Left lung (tissue), 14 donors: ENCODE measurements at places on chromosomes 5 and 9. TPM values are rescaled to one million over a fixed set of nuclear protein-coding genes. Genes with fewer than 3 reads are reported as not detected.

GRCh38 chr9:128809831-128810230 is 8.5 kb upstream of the ENDOG start:
- no peak overlapping the region for H3K4me3 ChIP-seq
- H3K4me1 ChIP-seq, result no peaks in the 10 kb centered on the region
- DNase-seq, result no peak
- no peak overlapping the region for H3K27ac ChIP-seq
- H3K36me3 ChIP-seq, result peaks cover 51% of the 10 kb centered on the region
- no peaks in the 10 kb centered on the region for H3K27me3 ChIP-seq

Gene RNF180
- polyA plus RNA-seq, result 11.5 TPM

Gene DND1
- 1.1 TPM for polyA plus RNA-seq

GRCh38 chr5:152089644-152090043 is 165.0 kb upstream of the GLRA1 start:
- H3K27me3 ChIP-seq, result no peaks in the 10 kb centered on the region
- H3K27ac ChIP-seq, result no peak overlapping the region
- H3K36me3 ChIP-seq, result no peaks in the 10 kb centered on the region
- DNase-seq, result no peak
- H3K4me1 ChIP-seq, result no peaks in the 10 kb centered on the region

GRCh38 chr5:32170303-32171151 is 3.6 kb downstream of the GOLPH3 start:
- no peak overlapping the region for H3K4me3 ChIP-seq
- H3K4me1 ChIP-seq, result peaks cover 22% of the 10 kb centered on the region
- peak overlapping the region; percentile 15 for H3K27ac ChIP-seq

Gene NEUROG1
- not detected for polyA plus RNA-seq

Gene GRXCR2
- not detected for polyA plus RNA-seq

GRCh38 chr5:82669720-82670119 is 391.6 kb upstream of the RPS23 start:
- H3K27ac ChIP-seq, result no peak overlapping the region
- H3K27me3 ChIP-seq, result no peaks in the 10 kb centered on the region
- no peak for DNase-seq
- no peaks in the 10 kb centered on the region for H3K4me1 ChIP-seq
- H3K4me3 ChIP-seq, result no peak overlapping the region

Gene ANKH
- polyA plus RNA-seq, result 10.7 TPM
